GM12864 (cell line): ENCODE measurements at places on chromosomes 11 and 22.

DNA sequence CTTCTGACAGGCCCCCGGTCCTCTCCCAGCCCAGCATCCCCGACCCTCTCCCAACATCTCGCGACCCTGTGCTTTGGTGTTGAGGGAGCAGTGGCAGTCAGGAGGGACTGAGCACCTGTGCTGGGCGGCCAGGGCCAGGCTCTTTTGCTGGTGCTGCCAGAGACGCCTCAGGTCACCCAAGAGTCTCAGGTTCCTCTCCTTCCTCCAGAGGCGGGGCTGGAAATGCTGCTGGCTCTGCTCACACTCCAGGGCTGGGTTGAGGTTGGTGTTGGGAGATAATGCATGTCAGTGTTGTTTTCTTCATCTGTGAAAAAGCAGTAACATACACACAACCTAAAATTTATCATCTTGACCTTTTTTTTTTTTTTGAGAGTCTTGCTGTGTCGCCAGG, 1.2 kb upstream of the IGLL1 start:
- no peak for DNase-seq

- no peak for DNase-seq
Observed at GRCh38 chr11:2218031-2218633, 46.5 kb upstream of the TH start.

DNA sequence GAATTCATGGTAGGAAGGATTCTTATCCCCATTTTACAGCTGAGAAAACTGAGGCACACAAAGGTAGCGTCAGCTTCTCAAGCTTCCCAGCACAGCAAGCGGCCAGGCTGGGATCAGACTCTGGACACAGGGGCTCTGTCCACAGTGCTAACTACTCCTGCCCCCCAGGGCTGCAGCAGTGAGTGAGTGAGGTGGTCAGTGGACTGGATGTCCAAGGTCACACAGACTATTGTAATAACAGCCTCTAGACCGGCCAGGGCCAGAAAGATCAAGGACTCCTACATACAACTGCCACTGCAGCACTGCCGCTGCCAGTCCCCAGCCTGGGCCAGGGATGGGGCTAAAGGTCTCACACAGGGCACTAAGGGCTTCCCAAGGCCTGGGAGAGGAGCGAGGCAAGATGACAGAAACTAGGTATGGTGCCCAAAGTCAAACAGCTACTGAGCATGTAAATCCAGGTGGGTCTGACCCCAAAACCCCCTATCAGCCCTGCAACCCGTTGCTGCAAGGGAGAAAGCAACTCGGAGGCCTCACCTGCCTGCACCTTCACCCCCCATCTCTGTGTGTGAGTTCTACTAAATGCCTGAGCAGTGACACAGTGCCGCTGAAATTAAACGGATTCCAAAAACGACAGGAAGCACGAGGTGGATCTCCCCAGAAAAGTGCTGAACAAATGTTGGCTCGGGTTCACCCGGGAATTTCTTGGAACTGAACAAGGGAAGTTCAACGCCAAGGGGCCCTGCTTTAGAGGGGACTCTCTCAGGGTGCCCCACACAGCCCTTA, 161.8 kb upstream of the GRK3 start:
- no peak for DNase-seq

GRCh38 chr11:68036141-68036716, 2.6 kb upstream of the TCIRG1 start:
- no peak for DNase-seq

GRCh38 chr11:17171343-17171742, 36.4 kb downstream of the PIK3C2A start:
- DNase-seq = no peak

DNA sequence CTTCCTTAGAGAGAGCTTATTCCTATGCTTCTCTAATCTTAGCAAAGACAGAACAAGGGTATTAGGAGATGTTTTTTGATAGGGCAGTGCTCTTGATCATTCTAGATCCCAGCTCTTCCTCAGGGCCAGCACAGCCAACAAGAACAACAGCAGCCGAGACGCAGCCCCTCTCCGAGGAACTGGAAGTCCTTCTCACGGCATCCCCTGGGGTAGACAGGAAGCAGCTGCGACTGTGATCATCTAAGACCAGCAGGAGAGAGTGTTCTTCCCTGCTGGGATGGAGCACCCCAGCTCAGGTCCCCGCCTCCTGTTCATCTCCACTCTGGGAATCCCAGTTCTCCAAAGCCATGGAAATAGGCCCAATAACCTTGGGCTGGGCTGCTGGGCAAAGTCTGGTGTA, 29.6 kb downstream of the IRAG1 start:
- no peak for DNase-seq

- no peak for DNase-seq
Observed at GRCh38 chr11:95327273-95327948, 96.4 kb upstream of the SESN3 start.

DNA sequence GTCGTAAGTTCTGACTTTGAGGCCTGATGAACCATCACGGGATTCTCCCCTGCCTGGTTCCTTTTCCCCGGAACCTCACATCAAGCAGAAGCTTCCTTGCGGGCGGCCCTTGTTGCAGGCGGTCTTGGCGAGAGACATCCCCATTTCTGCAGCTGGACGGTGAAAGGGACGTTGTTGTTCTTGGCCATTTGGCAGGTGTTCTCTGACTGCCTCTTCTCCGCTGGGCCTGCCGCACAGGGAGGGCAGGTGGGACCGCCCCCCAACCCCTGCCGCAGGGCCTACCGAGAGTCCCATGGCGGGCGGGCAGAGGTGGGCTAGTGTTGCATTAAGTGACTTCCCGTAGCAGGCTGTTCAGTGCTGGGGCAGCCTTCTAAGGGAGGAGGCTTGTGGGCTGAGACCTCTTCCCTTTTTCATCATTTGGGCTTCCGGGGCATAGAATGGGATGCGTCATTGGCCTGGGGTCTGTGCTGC, 26.9 kb upstream of the GRAMD4 start:
- no peak for DNase-seq

DNA sequence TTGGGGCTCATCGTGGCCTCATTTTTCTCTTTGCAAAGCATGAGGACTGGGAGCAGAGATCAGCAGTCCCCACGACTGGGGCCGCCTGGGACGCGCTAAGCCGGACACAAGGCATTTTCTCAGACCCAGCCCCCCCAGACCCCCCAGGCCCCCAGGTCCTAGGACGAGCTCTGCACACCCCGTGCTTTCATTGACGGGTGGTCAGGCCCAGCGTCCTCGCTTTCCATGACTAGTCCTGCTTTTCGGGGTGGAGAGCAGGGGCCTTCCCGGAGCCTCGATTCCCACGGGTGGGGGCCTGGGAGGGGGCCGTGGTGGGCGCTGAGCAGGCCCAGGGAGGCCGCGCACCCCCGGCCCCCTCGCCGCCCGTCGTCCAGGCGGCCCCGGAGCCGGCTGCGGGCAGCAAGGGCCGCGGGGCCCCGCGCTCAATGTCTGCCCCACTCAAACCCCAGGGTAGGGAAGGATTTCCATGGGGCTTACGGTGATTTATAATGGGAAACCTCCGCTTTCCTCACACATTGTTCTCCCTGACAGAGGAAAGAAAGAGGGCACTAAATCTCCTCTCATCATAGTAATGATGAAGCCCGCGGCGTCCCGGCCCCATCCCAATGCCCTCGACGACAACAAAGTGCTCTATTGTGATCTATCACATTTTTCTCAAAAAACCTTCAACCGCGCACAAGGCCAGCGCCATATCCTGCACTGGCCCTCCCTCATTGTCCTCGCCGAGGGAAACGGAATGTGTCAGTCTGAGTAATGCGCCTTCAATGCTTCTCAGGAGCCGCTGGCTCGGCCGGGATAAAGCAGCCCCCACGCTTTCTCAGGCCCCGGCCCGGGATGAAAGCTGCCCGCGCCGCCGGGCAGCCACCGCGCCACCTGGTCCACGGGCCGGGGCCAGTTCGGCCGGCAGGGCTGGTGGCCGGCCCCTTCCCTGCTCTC, 10.4 kb upstream of the LINC01488 start:
- DNase-seq = no peak

- DNase-seq = no peak
Observed at GRCh38 chr11:14029971-14030920, 67.7 kb downstream of the SPON1 start.

DNA sequence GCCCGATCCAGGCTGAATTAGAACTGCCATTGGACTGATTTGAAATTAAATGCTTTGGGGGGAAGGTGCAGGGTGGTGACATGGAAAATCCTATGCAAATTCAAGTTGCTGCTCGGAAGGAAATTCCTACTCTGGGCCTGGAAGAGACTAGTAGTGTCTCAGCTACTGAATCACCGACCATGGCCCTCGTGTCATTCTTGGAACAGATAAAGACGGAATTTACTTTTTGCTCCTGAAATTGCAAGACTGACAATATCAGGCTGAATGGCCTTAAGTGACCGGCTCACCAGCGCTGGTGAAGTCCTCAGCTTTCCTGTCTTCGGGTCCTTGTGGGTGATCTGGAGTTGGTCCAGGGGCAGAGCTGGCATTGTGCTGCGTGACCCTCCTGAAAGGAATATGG, 6.1 kb downstream of the ASCC2 start:
- no peak for DNase-seq

- DNase-seq = no peak
Observed at GRCh38 chr22:50444663-50445062, 30.2 kb downstream of the SBF1 start.

DNA sequence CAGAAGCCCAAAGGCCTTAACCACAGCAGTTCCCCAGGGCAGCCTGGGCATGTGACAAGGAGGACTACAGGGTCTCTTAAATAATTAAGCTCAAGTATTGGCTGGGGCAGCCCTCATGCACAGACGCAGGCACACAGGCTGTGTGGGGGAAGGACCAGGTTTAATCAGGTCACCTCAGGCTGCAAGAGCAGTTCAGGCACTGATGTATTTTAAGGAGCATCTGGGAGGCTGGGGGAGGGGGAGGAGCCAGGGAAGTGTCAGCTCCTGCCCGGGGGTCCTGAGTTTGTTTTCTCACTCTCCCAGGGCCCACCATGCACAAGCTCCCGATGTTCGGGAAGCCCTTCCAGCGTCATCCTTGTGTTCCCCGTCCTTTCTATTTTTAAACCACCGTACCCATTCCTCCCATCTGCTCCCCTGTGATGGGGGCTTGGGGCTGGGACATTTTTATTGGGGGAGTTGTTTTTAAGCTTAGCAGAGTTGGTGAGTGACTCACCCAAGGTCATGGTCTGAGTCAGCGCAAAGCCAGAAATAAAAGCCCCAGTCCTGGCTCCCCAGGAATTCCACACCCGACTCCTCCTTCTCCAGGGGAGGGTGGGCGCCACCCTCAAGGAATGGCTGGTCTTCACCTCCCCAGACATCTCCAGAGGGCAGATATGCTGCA, 2.4 kb downstream of the CSDC2 start:
- DNase-seq = no peak

DNA sequence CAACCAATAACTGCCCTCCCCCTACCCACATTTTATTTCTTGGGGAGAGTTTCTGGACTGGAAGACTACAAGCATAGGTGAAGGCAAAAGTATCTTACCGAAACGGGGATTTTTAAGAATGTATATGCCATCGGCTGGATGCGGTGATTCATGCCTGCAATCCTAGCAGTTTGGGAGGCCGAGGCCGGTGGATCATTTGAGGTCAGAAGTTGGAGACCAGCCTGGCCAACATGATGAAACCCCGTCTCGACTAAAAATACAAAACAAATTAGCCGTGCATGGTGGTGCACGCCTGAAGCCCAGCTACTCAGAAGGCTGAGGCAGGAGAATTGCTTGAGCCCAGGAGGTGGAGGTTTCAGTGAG, 20.8 kb upstream of the SLN start:
- no peak for DNase-seq

DNA sequence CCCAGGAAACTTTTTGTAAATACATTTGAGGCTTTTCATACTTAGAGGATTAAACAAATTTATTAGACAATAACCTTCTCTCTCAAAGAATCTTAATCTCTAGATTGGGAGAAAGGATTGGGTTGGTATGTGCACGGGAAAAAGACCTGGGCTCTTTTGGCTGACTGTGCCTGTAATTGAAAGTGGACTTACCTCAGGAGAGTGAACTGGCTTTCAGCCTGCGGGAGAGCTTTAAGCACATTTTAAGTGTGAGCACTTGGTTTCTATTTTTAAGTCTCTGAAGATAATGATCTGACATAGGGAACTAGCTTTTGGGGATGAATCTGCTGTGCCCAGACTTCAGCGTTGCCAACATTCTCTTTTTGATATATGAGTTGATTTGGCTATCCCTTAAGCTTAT, 35.8 kb downstream of the UVRAG start:
- no peak for DNase-seq

DNA sequence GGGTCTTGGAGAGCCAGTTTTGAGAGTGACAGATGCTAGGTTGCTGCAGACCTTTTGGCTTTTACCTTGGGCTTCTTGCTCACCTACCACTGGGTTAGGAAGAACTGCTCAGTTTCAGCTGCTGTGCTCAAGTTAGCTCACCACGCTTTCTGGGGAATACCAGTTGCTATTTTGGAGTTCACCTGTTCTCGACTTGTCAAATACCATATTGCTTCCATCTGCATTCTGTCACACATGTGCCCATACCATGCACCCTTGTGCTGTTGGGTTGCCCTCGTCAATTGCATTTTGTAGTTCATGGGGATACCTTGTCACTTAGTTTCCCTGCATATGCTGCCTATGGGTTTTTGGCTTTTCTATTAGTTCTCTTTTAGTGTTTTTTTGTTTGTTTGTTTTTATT, 23.0 kb upstream of the BARX2 start:
- no peak for DNase-seq

DNA sequence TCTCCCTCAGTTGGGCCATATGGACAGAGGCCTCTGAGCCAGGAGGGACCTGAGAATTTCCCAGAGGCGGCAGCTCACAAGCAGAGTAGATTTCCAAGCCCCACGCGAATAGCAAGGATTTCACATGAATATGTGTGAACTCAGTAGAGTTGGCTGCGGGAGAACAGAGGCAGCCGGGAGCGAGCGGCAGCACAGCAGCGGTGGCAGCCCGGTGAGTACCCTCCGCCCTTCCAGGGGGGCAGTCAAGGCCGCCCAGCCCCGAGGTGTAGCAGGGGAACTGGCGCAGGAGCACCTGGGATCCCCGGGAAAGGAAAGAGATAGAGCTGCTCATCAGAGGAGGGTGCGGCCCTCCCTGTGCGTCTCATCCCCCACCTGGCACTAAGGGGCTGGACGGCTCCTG, 8.4 kb upstream of the MS4A15 start:
- no peak for DNase-seq

DNA sequence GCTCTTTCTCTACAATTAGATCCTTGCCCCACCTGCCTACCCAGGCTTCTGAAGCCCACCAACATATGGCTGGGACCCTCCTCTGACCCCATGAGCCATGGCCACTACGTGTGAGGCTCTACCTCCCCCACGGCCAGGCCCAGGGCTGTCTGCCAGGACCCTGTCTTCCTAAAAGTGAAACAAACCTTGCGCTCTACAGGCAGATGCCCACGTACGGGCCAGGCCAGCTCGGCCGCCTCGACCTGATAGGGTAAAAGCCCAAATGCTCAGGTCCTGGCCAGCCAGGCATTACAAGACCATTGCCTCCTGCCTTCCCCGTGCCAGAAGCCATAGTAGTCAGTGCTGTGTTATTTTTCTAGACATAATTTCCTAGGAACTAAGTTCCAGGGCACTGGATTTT, 1496.4 kb downstream of the BRD1 start:
- DNase-seq = no peak

DNA sequence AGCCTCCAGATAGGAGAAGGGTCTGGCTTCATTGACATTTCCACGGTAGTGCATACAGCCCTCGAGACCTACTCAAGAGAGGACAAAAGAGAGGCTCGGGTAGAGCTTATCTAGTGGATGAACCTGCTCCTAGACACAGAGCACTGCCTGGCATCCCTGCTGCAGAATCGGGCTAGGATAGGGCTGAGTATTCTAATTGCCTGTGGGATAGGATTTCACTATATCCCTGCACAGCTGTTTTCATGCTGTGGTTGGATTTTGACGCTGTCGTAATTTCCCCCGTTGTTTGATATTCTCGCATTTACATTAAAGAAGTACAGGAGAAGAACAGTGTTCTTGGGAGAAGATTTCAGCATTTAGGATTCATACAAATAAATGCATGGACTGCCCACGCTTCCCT, 107.8 kb downstream of the KIRREL3 start:
- DNase-seq = no peak

GRCh38 chr11:22884217-22884616, 23.9 kb upstream of the CCDC179 start:
- DNase-seq = no peak
